Pons (tissue), 1 donor: ENCODE measurements at places on chromosomes 6 and 20.
A peak's percentile ranks its signal among the peaks of the same experiment; 100 is the strongest.

DNA sequence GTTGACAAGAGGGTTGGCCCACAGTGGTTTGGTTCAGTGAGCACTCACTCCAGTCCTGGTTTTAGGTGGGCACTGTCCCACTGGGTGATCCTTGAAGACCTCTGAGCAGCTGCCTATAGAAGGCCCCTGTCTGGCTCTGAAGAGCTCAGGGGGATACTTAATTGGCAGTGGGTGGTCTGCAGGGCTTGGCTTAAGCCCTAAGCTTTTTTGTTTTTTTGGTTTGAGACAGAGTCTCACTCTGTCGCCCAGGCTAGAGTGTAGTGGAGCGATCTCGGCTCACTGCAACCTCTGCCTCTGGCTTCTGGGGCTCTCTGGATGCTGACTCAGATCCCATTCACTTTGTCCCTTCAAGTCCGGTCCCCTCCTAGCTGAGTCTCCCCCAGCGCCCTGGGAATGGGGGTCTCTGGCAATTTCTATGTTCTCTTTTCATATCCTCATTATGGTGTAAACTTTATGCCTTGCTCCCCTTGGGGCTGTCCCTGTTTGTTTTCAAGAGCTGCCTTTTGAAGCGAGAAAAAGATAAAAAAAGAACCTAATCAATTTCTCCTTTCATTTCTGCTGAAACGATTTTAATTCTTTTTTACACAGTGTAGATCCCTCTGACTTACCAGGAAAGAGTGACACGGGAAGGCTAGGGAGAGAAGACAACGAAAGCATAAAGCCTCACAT lies 12.2 kb upstream of the KCNG1 start:
- no peak for DNase-seq

DNA sequence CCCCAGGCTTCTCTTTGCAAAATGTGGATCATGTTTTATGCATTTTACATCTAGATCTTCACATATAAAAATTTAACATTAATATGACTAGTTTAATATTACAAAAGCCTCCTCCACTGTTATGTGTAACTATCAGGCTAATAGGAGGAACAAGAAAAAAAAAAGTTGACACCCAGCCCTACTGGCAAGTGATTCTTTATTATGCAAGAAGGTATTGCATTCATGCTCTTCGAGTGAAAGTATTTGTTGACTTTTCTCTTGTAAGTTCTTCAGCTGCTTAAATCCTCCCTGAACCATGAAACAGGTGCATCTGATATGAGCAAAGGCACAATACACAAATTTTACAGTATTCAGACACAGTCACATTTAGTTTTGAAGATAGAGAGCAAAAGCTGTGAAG lies 716 bp upstream of the HLA-DQB2 start:
- no peak for DNase-seq

GRCh38 chr20:2114990-2115681 lies 13.5 kb downstream of the STK35 start:
- no peak for DNase-seq

- no peak for DNase-seq
Observed at GRCh38 chr6:105207524-105208269, 27.9 kb upstream of the POPDC3 start.

- DNase-seq, result no peak
Observed at GRCh38 chr6:149001422-149001821, 254.6 kb downstream of the UST start.

- no peak for DNase-seq
Observed at GRCh38 chr20:62223571-62223970, 3.5 kb upstream of the HRH3 start.

DNA sequence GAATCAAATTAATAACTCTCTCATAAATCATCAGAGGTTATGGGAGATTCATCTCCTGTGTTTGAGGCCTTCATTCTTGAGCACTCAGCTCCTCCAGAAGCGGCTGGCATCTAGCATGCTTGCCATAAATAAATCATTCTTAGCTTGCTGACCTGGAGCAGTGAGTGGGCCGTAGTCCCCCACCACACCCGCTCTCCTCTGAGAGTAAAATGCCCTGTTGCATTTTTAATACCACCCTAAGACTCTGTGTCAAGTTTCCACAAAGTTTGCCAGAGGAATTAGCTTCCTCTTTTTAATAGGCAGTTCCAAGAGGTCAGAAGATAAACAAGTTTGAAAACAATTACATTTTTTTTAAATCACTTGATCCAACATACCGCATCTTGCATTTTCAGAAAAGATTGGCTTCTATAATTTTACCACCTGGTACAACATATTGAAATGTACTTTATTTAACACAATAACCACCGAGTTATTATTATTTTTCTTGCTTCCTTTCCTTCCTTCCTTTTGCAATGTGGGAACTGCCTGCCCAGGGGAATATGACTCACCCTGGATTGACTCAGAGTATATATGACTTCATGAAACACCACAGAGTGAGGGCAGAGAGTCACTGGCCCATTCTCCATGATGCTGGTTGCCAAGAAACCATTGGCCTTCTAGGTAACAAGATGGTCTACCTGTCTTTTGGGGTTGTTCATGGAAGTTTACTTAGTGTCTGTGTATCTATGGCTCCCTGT lies 29.4 kb upstream of the CLIC5 start:
- no peak for DNase-seq

GRCh38 chr20:48785801-48786200 lies 42.0 kb downstream of the PREX1 start:
- no peak for DNase-seq

- DNase-seq, result no peak
Observed at GRCh38 chr6:47407300-47408281, 70.0 kb upstream of the CD2AP start.

- no peak for DNase-seq
Observed at GRCh38 chr20:2164966-2165365, 63.3 kb downstream of the STK35 start.

DNA sequence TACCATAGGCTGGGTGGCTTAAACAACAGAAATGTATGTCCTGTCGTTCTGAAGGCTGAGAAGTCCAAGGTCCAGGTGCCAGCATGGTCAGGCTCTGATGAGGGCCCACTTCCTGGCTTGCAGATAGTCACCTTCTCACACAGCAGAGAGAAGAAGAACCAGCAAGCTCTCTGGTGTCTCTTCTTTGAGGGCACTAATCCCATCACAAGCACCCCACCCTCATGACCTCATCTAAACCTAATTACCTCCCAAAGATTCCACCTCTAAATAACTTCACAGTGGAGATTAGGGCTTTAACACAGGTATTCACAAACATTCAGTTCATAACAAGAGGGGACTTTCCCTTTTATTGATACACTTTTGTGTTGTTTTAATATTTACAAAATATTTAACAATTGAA lies 61.1 kb downstream of the RIN2 start:
- DNase-seq, result no peak

GRCh38 chr20:64130876-64131275 lies 23.5 kb upstream of the NPBWR2 start:
- no peak for DNase-seq

GRCh38 chr20:3161316-3162079 lies 1.8 kb upstream of the FASTKD5 start:
- no peak for DNase-seq

DNA sequence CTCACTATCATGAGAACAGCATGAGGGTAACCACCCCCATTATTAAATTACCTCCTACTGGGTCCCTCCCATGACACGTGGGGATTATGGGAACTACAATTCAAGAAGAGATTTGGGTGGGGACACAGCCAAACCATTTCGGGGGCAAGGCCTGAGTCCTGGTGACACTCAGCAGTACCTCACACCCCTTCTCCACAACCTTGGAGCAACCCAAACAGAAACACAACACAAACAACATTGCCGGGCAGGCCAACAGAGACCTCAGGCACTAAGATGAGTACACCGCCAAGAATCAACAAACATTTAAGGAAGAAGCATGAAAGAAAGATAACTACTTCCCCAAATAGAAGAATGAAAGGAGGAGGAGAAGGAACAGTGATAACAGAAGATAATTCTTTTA lies 16.9 kb downstream of the MOCS1 start:
- DNase-seq, result no peak

DNA sequence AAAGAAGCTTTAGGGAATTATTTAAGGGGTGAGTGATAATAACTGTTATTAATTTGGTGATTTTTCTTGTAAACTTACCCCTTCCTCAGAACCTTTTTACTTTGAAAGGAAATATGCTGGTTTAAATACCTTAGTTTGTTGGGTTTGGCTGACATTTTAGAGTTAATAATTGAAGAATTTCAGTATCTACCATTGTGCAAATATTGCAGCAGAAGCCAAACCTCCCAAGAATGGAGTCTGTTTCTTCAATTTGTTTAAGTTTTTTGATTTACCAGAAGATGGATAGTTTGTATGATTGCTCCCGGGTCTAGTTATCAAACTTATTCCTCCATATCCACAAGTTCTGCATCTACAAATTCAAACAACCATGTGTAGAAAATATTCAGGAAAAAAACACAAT lies 77.1 kb downstream of the ATRN start:
- DNase-seq, result no peak

GRCh38 chr6:311679-312220 lies 19.5 kb downstream of the DUSP22 start:
- DNase-seq, result no peak

DNA sequence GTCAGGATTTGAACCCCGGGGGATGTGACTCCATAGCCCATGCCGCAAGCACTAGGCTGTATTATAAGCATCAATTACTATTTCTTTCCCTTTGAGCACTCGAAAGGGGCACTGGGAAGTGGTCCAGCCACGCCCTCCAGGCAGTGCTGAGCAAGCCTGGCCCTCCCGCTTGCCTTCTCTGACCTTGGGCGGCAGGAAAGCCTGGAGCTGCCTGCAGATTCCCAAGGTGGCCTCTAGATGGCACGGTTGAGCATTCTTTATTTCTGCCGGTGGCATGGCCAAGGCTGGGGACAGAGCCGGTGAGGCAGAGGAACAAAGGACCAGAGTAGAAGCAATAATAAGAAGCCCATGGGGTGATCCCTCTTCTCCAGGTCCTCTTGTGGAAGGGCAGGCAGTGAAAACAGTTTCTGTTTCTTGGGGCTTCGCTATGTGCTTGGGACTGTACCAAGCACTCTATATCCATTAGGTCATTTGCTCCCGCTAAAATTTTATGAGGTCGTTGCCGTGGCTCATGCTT lies 32.0 kb downstream of the ARHGAP40 start:
- DNase-seq, result peak; percentile 27

DNA sequence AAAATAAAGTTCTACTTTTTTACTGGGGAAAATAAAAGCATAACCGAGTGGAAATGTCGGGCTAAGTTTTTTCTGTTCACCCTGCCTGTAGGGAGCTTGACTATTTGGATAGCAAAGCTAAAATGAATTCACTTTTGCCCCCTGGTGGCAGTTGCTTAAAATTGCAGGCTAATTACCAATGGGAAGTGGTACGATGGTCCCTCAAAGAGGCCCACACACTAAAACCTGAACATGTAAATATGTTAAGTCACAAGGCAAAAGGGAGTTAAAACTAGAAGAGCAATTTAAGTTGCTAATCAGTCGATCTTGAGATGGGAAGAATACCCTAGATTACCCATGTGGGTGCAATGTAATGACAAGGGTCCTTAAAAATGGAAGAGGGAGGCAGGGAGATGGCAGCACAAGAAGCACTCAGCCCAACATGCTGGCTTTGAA lies 916 bp upstream of the SUN5 start:
- DNase-seq, result no peak

DNA sequence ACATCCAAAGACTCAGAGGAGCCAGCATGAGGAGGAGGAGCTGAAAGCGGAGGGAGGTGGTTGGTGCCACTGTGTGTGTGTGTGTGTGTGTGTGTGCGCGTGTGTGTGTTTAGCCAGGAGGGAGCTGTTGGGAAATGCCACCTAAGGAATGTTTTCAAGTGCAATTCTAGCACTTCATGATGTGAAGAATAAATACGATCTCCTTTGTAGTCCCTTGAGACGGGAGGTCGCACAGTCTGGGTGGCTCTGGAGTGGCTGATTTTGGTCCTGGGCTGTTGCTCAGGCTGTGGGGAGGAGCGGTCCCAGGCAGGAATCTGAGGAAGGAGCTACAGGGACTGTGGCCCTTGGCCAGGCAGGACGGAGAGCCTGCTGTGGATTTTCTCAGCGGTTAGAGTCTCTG lies 93.7 kb downstream of the PPP1R14C start:
- no peak for DNase-seq

- DNase-seq, result peak; percentile 82
Observed at GRCh38 chr6:134317471-134318131, at the start of gene SGK1. SGK1 (minus strand) TSS chr6:134318112; CDS start chr6:134317460, 652 bp downstream.

DNA sequence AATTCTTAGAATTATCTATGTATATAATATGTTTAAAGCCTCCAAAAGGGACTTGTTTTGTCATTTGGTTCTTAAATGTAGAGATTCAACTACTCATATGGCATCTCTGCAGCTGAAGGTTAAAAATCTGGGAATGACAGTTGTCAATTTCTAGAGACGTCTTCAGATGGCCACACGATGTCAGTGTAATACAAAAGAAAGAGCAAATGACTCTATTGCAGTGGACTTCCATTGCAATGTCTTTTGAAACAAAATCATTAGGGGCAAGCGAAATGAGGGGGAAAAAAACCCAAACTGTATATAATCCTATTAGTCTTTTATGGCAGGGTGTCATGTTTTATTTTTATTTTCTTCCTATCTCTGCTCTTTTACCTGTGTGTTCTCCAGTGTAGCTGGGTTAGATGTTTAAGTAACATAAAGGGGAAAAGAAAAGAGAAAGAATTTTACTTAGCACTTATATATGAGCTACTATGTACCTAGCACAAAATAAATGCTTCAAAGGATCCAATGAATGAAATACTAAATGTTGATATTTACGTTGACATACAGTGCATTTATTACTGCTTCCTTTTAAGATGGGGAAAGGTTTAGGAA lies 26.2 kb downstream of the CCN2 start:
- DNase-seq, result peak; percentile 72

DNA sequence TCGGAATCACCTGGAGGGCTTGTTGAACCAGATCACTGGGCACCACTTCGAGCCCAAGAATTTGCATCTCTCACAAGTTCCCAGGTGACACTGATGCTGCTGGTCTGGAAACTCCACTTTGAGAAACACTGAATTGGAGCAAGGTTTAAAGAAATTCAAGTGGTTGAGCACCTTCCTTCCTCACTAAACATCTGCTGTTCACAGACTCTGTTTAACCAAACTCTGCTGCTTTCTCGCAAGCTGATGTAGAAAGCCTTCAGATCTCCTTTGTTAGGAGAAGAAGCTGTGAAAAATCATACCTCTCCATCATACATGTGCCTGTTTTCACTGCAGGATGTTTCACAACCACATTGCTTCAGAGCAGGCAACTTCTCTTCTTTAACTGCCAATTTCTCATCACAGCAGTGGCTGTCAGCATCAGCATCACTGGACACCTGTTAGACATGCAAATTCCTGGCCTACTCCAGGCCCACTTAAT lies 87.5 kb upstream of the TOP1 start:
- DNase-seq, result no peak
